ENCODE measurements at places on chromosomes 16 and 17. TPM values are rescaled to one million over a fixed set of nuclear protein-coding genes. Genes with fewer than 3 reads are reported as not detected.

The MPV17L gene
- 0.17 TPM for polyA plus RNA-seq

The SLC35G6 gene
- 0.12 TPM for polyA plus RNA-seq

The VPS35L gene
- polyA plus RNA-seq = 52.3 TPM

GRCh38 chr17:17982801-17983200 is 10.1 kb downstream of the DRC3 start:
- no peak overlapping the region for H3K4me3 ChIP-seq
- no peaks in the 10 kb centered on the region for H3K4me1 ChIP-seq
- no peaks in the 10 kb centered on the region for H3K36me3 ChIP-seq
- H3K27me3 ChIP-seq = no peaks in the 10 kb centered on the region
- DNase-seq = no peak

DNA sequence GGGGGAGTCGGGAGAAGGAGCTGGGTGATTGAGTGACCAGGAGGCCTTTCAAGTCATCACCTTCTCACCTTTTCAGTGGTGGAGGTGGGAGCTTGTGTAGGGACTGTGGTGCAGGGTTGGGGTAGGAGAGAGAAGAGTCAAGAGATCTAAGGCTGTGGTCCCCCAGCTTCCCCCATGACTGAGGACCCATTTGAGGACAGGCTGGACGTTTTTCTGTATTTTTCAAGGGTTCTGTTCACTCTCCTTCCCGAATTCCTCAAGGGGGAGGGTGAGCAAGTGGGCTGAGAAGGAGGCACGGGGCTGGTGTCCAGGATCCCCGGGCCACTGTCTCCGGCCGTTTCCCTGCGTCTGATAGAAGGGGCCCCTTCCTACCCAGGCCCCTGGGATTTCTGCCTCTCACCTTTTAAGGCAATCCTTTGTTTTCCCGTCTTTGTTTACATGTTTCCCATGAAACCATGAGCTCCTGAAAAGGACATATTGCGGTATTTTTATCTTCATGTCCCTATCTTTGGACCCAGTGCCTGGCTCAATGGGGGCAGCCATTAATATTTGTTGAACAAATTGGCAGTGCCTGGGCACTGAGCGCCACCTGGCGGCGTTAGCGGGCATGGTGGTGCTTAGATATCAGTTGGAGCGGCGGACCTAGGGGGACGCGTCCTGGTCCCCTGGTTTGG is 9.2 kb upstream of the CD300A start:
- H3K27ac ChIP-seq = no peak overlapping the region
- no peaks in the 10 kb centered on the region for H3K36me3 ChIP-seq
- peaks cover 40% of the 10 kb centered on the region for H3K4me1 ChIP-seq
- no peak overlapping the region for H3K4me3 ChIP-seq
- DNase-seq = peak; percentile 50

DNA sequence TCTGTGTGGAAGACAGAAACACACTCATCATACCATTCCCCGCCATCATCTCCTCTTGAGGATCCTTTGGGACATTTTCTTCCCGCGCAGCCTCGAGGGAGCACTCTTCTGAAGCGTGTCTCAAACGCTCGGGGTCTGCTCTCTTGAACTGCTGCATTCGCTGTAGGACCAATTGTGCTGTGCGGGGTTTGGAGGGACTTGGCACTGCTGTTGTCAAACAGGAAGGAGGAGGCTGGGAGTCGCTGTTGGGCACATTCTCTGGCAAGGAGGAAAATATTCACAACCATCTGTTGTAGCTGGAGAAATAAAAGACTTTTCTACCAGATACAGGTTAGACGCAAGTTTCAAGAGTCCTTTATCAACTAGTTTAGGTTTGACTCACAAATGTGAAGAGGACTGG is 5.0 kb downstream of the SLX4 start:
- no peak overlapping the region for H3K27ac ChIP-seq
- no peak overlapping the region for H3K4me3 ChIP-seq
- H3K4me1 ChIP-seq = peaks cover 10% of the 10 kb centered on the region
- H3K27me3 ChIP-seq = no peaks in the 10 kb centered on the region
- no peak for DNase-seq
